Vagina (tissue), 2 donors: ENCODE measurements at places on chromosomes 1 and 21.

DNA sequence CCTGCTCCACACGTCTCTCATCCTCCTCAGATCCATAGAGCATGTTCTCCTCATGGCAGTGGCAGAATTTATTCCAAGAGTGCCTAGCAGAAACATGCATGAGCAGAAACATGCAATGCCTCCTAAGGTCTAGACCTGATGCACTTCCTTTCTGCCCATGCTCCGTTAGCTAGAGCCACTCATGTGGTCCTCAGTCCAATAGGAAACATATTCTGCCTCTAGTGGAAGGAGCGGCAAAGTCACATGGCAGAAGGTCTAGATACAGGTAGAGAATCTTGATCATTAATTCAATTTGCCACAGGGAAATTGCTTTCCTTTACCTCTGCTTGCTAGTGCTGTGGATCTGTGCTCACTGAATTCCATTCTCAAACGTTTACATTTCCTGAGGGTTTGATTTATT, 130.4 kb downstream of the KIF26B start:
- peak; percentile 37 for DNase-seq

- no peak for DNase-seq
Observed at GRCh38 chr21:26881504-26882228, 36.5 kb upstream of the ADAMTS1 start.

GRCh38 chr1:154456631-154457030, 45.4 kb upstream of the TDRD10 start:
- no peak for DNase-seq

GRCh38 chr1:63928186-63929105, 154.6 kb downstream of the ROR1 start:
- DNase-seq, result no peak

DNA sequence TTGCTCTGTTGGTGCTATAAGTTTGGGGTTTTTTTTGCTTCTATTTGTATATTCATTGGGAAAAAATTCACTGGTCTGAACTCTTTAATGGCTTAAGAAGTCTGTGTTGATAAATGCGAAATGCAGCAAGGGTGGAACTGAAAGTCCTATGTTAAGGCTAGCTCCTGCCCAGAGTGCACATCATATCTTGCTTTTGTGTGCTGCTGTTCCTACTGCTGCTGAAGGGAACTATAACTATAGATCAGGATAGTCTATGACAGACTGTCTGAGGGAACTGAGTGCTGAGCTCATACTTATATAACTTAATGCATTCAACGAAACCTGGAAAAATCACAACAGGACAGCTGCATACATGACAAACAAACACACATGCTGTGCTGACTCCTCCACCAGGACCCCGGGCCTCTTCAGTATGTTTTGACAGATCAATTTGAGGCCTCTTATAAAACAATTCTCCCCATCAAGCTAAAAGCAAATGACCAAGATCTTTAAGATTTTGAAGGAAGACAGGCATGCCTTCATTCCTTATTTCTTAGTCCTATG, 1031.5 kb upstream of the ADGRL2 start:
- DNase-seq, result no peak

- no peak for DNase-seq
Observed at GRCh38 chr1:180175291-180175690, 20.6 kb downstream of the QSOX1 start.

- no peak for DNase-seq
Observed at GRCh38 chr21:31396399-31396798, 52.3 kb upstream of the TIAM1 start.
